ENCODE measurements at places on chromosomes 5 and 9.

- DNase-seq: peak; percentile 46
Measured at GRCh38 chr5:43171926-43172325, 20.1 kb upstream of the NIM1K start.

- DNase-seq: no peak
Measured at GRCh38 chr5:54450542-54450941, 5.0 kb upstream of the HSPB3 start.

DNA sequence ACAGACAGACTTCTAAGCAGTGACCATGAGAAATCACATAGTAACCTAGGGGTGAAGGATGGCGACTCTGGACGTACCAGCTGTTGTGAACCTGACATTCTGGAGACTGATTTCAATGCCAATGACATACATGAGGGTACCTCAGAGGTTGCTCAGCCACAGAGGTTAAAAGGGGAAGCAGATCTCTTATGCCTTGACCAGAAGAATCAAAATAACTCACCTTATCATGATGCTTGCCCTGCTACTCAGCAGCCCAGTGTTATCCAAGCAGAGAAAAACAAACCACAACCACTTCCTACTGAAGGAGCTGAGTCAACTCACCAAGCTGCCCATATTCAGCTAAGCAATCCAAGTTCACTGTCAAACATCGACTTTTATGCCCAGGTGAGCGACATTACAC lies 38.0 kb upstream of the CCDC152 start:
- no peak for DNase-seq

DNA sequence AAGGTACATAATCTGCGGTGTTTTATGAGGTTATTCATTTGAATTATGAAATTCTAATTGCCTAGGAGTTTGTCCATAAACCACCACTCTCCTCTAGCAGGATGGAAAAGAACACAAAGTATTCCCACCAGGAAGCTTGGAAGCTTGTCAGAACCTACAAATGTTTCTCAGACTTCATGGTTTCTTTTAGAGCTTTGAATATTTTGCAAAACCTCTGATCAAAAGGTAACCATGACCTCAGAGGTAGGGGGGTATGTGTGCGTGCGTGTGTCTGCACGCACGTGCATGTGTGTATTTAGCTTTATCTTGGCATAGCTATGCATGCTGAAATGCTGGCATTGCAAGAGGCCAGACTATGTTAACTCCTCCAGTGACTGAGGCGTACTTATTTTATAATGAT lies 847.0 kb downstream of the TLE1 start:
- peak; percentile 2 for DNase-seq

GRCh38 chr5:2737273-2738155 lies 14.0 kb downstream of the IRX2 start:
- no peak for DNase-seq

DNA sequence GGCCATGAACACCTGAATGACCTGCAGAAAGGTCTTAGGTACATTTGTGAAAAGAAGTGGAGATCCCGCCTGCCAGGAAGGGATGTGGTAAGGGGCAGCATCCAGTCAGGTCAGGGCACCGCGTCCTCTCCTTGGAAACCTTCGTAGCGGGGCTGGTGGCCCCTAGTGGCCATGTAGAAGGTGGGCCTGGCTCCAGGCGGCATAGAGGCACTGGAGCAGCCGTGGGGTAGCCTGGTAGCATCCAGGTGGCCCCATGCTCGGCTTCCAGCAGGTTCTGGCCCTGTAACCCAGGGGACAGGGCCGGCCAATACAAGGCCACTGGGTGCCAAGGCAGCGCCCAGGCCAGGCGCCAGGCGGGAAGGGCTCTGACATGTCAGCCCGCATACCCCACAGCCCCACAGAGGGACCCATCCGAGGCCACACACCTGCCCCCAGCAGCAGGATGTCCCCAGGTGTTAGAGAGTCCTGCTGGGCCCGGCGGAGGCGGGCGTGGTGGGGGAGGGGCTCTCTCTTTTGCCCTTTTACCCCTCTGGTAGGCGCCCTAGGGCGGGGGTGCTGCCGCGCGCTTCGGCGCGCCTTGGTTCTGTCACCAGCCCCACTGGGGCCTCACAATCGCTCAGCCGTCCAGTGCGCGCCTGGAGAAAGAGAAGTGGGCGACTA lies 58.3 kb upstream of the SPATA31E1 start:
- no peak for DNase-seq

- DNase-seq: no peak
Measured at GRCh38 chr5:71666321-71666720, 52.8 kb upstream of the CARTPT start.

GRCh38 chr5:162888268-162888667 lies 549.1 kb upstream of the CCNG1 start:
- no peak for DNase-seq

DNA sequence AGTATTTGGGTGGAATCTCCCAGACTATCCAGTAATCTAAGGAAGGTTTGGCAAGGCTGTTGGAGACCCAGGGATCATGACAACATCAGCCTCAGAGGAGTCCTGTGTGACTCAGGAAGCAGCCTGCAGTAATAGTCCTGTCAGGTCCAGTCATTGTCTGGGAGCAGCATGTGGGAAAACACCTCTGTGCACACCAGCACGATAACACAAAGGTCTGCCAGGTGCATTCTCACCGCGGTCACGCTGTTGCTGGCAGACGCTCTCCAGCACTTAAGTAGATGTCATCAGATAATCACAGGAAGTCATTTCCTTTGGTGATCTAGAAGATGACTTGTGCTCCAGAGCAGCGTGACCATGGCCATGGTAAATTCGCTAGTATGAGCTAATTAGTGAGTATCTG lies 99.2 kb upstream of the IQGAP2 start:
- no peak for DNase-seq

DNA sequence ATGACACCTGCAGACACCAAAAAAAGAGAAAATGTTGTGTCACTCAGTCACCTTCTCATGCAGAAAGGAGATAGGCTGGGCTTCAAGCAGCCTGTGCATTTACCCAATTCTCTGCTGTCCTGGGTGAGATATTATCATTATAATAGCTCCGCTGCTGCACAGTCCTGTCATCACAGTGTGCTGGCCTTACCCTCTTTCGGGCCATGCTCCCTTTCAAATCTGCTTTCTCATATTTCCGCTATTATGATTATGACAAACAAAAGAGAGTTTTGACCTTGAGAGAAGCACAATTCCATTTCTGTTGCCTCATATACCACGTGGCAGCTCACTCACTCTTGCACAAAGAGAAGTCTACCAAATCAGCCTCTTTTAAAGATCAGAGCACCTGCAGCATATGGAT lies 1350.1 kb upstream of the ACO1 start:
- no peak for DNase-seq

GRCh38 chr5:146772881-146773466 lies 105.6 kb downstream of the PPP2R2B start:
- peak; percentile 17 for DNase-seq

DNA sequence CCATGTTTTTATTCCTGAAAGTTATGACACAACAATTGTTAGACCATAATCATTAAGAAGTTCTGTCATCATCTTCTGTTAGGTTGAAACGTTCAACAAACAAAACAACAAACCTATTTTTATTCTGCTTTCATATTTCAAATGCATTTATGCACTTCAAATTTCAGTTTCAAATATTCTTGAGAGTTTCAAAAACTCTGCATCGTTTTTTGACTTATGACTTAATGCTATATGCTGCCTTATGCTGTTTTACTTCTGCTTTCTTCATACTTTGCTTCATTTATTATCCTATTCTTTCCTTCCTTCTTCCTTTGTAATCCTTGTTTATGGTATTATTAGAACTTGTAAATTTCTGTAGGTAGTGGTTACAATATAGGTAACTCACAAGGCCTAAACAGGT lies 95.0 kb downstream of the PCSK1 start:
- DNase-seq: no peak

GRCh38 chr5:103703617-103704016 lies 141.0 kb upstream of the NUDT12 start:
- DNase-seq: no peak

- no peak for DNase-seq
Measured at GRCh38 chr9:138013273-138013672, 135.7 kb downstream of the CACNA1B start.

GRCh38 chr9:70006306-70006705 lies 37.3 kb upstream of the MAMDC2 start:
- no peak for DNase-seq

- DNase-seq: peak; percentile 80
Measured at GRCh38 chr9:33817327-33818166, 587 bp downstream of the UBE2R2 start.

- no peak for DNase-seq
Measured at GRCh38 chr9:101030086-101030391, 1.5 kb downstream of the PLPPR1 start.

DNA sequence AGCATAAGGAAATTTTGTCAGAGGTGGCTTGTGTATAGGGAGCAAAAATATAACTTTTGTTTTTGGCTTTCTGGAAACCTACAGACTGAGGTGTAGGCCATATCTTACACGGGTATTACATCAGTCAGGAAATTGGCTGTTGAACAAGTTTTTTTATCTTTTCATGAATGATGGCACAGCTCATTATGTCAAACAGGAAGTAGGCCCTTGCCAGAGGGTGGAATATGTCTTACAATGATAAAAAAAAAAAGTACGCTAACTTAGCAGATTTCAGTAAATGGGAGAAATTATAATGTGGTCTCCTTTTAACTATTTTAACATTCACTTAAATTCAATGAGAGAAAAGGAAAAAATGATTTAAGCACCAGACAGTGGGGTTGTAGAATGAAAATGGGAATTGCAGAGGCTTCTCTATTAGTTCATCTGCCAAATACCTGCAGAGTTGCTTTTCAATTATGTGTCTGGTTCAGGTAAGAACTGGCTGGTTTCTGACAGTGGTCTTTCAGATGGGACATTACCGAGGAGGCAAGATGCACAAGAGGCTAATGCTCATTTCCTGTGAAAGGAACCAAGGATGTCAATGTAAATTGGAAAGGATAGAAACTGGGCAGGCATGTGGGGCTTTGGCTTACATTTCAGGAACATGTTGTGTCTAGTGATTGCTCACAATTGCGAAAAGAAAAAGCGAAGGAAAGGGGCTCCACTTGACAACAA lies 169.9 kb downstream of the NNT start:
- DNase-seq: peak; percentile 67

DNA sequence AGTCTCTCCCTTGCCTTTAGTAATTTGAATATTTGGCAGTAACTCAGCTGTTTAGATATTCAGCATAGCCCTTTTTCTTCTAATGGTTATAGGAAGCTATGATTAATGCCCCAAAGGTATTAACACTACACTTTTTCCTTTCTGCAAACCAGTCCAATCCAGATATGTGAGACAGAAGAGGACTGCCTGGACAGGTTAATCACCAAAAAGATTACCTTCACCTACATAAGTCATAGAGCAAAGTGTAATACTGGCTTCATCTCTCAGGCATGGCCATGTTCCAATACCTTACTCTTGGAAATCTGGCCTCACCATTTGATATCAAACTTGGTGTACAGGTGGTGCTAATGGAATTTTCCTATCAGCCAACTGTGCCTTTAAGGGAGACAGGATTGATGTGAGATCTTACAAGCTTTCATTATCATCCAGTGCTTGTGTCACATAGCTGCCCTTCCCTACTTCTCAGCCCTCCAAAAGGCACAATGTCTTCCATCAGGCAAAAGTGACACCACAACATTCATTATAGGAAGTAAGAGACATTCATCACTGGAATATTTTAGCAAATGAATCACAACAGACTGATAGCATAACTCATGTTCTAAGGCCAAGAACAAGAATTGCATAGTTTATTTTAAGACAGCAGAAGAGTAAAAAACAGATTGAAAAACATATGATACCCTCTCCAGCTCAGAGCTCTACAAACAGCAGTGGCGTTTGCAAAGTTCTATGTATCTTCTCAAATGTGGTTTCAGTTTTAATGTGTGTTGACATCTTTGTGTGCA lies 91.2 kb upstream of the PAM start:
- peak; percentile 31 for DNase-seq

DNA sequence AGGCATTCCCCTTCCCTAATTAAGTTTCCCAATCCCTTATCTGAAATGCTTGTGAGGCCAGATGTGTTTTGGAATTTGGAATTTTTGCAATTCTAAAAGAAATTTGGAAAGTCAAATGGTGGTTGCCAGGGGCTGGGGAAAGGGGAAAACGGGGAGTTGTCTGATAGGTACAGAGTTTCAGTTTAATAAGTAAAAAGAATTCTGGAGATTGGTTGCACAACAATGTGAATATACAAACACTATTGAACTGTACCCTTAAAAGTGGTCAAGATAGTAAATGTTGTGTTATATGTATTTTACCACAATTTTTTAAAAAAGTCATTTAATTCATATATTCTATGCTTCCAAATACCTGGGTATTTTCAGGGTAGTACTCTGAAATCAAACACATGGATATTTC lies 154.5 kb downstream of the ADAMTS12 start:
- no peak for DNase-seq

DNA sequence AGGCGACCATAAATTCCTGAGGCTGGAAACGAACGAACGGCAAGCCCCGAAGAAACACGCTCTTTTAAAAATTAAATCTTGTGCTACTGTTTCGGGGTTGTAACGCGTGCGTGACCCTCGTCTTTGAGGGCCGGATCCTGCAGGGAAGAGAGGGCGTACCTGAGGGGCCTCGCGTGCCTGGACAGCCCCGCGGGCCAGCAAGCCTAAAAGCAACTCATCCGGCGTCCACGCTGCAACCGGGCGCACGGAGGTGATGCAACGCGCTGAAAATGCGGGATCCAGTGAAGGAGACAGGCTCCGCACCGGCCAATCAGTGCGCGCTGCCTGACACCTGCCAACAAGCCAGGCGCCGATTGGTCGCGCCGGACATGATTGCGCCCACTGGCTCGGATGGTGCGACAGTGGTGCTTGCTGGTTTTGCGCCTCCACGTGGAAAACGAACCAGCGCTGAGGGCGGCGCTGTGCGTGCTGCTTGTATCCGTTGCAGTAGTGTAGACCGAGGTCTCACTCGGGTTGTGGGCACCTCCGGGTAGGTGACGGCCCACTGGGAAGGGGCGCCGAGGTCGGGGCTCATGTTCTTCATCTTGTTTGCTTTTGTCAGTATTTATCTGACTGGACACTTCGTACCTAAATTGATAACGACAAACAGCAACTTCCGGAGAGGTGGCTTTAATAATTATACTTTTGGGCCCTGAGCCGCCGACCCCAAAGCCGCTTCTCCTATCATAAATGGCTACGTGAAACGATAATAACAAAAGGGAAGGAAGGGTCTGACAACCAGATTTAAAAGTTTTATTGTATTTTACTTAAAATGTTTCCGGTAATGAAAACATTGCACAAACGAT lies at the start of gene IARS1:
IARS1 (minus strand) TSS at position 246 of the 845 bp plus-strand sequence. CDS start 4,278 bp downstream, outside the sequence.
- peak; percentile 98 for DNase-seq

GRCh38 chr5:12623408-12623807 lies 719.2 kb upstream of the CTNND2 start:
- no peak for DNase-seq

GRCh38 chr9:114552706-114553105 lies 34.9 kb upstream of the ATP6V1G1 start:
- DNase-seq: peak; percentile 21
